ENCODE measurements at places on chromosomes 5 and 9.
A peak's percentile ranks its signal among the peaks of the same experiment; 100 is the strongest.

- no peak for DNase-seq
Observed at GRCh38 chr5:10702911-10703491, 58.0 kb downstream of the DAP start.

GRCh38 chr5:154811653-154812465 is 38.5 kb downstream of the FAXDC2 start:
- DNase-seq = peak; percentile 56

DNA sequence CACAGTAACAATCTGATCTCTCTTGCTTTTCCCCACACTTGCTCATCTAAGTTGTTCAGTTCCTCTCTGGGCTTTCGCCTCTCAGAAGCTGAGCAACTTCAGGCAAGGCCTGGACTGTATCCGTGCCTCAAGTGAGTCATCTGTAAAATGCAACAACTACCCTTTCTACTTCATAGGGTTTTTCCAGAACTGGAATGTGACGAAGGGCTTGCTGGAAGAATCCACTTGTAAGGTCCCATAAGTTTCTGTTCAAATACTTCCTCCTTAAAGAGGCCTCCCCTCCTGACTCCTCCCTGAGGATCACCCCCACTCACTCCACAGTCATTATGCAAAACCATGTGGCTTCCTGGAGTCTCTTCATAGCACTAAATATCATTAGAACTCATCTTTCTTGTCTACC is 17.5 kb upstream of the INSYN2B start:
- no peak for DNase-seq

GRCh38 chr9:38527503-38527902 is 92.9 kb downstream of the ANKRD18A start:
- DNase-seq = no peak

DNA sequence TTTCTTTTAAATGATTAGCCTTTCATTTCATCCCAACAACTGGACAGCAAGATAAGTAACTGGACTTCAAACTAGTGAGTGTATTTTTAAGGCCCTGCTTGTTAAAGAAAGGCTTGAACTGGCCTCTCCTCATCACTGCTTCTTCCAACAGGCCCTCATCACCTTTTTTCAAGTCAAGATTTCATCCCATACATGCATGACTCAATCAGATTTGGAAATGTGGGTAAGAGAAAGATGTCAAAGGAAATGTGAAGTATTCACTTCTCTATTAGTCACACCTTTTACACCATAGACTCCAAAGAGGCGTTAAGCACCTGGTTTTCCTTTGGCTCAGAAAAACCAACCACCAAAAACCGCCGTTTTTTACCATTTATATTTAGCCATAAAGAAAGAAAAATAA is 4.9 kb downstream of the NR4A3 start:
- no peak for DNase-seq

- DNase-seq = no peak
Observed at GRCh38 chr5:133531594-133531993, 80.7 kb downstream of the FSTL4 start.

DNA sequence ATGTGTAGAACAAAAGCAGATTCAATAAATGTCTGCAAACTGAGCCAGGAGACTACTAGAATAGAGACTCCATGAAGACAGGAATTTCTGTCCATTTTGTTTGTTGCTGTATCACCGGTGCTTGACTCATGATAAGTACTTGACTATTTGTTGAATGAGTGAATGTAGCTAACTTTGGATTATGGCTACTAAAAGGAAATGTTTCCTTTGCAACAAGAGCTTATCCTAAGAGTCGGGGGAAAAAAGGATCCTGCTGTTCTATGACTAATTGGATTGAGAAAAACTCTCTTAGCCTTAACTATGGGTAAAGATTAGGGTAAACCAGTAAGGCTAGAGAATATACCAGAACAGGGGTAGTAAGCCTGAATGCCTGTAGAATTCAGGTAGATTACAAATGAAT is 3.5 kb downstream of the PAIP1 start:
- no peak for DNase-seq

DNA sequence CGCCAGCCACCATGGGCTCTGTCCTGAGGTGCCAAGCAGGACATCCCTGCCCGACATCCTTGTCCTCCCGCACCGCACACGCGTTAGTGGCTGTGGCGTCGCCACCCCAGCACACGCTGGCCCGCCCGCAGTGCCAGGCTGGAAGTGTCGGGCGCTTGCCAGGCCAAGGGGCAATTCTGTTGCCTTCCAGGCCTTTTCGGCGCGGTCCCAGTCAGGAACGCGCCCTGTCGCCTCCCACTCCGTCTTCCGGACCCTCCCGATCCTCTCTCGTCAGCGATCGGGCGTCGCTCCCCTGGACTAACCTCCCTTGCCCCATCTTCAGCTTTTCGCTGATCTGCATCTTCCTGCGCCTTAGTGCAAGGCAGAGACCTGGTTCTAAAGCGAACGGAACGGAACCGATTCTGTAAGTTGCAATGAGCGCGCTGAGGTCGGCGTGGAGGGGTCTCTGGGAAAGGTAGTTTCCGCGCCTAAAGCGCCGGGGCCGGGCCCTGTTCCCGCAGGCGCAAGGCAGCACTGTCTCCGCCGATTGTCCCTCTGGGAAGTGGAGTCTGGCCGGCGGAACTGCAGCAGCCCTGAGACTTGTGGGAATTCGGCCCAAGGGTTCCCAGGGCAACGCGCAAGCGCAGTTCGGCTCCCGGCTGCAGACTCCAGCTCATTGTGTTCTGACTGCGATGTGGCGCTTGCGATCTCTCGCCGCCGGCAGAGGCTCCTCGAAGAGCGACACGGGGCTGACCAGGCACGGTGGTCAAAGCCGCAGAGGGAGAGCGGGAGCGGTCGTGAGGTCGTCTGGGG is at the start of gene ZNF454:
Gene ZNF454, plus strand, starts transcription at position 630 of the 792 bp plus-strand sequence. CDS start 1,594 bp downstream, outside the sequence.
- peak; percentile 91 for DNase-seq

DNA sequence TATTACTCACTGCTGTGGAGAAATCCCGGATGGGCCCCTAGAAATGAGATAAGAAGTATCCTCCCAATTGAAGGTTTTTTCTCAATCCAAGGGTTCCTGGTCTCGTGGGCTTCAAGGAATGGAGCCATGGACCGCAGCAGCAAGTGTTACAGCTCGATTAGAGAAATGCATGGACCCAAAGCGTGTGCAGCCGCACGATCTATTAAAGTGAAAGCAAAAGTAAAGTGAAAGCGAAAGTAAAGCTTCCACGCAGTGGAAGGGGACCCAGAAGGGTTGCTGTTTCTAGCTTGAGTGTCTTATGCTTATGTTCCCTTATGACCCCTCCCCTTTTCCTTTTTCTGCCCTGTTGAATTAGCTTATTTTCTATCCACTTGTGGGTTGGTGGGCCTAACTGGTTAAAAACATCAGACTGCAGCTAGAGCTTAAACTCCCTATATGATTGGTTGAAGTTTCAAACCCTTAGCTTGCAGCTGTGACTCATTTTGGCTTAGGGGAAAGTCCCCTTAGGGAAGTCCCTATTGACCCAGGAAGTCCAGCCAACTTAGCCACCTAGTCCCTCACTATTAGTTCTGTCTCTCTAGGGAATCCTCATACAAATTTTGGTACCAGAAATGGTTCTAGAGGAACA is 1111.8 kb downstream of the TAF11L14 start:
- no peak for DNase-seq

- no peak for DNase-seq
Observed at GRCh38 chr9:133584559-133585476, 24.4 kb downstream of the FAM163B start.

GRCh38 chr5:131373265-131373664 is 109.4 kb downstream of the CDC42SE2 start:
- no peak for DNase-seq

GRCh38 chr9:77514886-77515711 is 133.0 kb downstream of the GNA14 start:
- no peak for DNase-seq
